Activated gamma-delta T cell treated with Interleukin-2 at 50 U/mL for 16 hours (primary cell): ENCODE measurements at places on chromosomes 4 and X.

DNA sequence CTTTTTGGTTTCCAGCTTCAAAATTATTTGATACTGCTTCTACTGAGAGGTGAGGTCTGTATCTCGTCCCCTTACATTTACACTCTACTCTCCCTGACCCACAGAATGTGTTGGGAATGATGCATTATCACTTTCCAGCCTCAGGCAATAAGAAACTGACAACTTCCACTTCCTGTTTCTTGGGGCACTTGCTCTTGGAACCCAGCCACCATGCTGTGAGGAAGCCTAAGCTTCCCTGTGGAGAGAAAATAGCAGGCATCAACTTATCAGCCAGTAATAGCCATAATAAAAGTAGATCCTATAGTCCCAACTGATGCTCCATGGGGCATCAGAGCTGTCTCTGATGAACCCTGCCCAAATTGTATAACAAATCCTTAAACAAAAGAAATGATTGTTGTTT is 32.6 kb downstream of the RELL1 start:
- DNase-seq, result no peak

DNA sequence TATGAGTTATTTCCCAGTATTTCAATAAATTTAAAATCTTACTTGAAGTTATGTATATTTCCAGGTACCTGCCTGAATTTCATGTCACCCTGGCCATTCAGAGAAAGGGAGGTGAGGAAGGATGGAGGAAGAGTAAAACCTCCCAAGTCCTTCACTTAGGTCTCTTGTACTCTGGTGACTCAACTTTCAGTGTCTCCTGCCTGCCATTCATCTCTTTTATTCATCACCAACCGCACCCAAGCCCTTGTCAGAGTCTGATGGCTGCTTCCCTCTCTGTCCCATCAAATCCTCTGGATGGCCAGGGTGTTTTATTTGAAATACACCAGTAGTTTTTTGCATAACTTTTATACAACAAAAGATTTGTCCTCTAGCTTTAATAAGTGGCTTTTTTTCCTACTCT is 17.8 kb downstream of the TMPRSS11E start:
- DNase-seq, result no peak

DNA sequence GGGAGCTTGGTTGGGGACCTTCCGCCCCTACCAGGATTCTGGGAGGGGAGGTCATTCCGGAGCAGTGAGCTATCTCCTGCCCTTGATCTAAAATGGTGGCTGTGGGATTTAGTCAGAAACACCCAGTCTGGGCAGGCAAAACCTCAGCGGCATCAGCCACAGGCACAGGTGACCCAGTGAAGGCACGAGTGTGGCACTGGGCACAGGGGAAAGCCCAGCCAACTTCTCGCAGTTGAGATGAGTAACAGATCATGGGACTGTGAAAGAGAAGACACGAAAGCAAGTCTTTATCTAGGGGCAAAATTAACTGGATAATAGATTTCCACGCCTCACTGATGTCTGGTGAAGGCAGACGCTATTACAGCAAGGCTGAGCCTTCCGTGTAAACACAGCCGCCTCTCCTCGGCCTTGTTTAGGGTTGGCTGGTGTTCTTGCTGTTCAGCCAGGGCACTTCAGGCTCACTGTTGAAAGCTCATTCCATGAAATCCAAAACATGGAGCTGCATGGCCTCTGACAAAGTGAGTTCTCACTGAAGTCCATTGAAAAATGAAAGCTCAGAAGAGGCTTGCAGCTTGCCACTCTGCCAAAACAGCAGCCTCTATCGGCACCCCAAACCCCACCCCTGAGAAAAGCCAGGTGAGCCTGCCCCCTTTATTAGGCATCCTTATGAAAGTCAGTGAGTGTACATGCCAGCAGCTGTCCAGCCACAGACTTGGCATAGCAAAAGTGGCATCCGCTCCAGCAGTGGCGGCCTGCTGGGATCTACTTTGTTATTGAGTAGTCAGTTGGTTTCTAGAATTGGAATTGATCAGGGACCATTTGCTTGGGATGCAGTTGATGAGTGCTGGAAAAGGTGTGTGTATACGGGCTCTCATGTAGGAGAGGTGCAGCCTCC is 102.3 kb upstream of the MTM1 start:
- DNase-seq, result no peak

DNA sequence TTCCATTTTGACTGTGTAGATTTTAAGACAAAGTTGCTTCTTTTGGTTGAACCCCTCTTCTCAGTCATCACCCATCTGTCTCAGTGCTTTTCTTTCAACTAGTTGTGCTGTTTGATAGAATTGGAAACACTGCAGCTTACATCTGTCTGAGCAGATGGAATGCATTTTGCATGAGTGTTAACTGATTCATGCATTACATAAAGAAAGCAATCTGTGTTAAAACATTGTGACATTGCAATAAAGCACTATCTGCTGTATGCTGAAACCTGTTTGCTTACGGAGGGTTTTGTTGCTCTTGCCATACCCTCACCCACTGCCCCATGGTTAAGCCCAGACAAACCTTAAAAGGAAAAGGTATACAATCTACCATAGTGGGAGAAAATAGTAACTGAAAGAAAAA is 47.4 kb downstream of the NRK start:
- no peak for DNase-seq

DNA sequence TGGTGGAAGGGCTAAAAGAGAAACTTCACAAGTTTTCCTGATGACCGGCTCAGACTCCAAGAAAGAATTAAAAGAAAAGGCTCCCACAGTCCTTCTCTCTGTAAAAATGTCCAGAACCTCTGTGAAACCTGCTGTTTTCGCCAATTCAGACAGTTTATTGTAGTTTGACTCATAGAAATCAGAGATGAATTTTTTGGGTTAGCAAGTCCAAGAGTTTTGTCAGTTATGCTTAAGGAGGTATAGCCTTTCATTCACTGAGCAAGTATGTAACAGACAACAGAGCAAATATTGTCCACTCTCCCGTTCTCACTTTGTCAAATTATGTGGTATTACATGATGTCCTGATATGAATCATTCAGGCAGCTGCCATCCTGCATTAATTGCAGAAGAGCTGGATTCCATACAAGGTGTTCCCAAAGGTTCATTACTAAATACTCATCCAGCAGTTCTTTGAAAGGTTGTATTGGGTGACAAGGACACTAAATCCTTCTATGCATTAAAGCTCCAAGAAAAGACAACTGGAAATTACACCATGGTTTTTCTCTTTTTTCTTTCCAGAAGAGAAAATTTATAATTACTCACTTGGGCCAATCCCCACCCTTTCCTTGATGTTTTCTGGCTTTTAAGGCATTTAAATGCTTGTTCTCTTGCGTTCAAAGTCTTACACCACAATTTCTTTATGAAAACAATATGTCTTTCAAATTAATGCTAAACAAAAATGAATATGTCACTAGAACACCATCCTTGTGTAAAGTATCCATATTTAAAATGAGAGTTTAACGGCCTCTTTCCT is 30.0 kb upstream of the PLAC1 start:
- DNase-seq, result no peak

- DNase-seq, result no peak
Measured at GRCh38 chr4:10243856-10244255, 127.3 kb upstream of the WDR1 start.

DNA sequence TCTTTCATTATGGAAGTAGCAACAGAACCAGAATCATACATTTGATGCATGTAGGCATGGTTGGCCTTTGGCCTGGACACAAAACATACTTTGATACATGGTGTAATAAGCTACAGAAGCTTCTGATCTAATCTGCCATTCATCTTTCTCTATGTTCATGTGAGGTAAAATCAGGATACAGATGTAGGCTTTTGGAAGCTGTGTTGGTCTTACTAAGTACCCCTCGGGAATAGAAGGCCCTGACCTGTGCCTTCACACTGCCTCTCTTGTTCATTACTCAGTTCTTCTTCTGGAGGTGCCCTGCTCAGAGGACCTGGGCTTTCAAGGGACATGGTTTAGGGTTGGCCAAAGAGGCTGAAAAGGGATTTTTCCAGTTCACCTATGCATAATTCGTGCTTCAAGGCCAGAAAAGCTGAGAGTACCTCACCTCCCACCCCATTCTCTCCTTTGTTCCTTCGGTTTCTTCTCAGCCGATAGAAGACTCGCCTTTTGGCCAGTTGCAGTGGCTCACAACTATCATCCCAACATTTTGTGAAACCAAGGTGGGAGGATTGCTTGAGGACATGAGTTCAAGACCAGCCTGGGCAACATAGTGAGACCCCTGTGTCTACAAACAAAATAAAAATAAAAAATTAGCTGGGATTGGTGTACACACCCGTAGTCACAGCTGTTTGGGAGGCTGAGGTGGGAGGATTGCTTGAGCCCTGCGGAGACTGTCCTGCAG is 25.9 kb downstream of the SNX25 start:
- DNase-seq, result no peak

DNA sequence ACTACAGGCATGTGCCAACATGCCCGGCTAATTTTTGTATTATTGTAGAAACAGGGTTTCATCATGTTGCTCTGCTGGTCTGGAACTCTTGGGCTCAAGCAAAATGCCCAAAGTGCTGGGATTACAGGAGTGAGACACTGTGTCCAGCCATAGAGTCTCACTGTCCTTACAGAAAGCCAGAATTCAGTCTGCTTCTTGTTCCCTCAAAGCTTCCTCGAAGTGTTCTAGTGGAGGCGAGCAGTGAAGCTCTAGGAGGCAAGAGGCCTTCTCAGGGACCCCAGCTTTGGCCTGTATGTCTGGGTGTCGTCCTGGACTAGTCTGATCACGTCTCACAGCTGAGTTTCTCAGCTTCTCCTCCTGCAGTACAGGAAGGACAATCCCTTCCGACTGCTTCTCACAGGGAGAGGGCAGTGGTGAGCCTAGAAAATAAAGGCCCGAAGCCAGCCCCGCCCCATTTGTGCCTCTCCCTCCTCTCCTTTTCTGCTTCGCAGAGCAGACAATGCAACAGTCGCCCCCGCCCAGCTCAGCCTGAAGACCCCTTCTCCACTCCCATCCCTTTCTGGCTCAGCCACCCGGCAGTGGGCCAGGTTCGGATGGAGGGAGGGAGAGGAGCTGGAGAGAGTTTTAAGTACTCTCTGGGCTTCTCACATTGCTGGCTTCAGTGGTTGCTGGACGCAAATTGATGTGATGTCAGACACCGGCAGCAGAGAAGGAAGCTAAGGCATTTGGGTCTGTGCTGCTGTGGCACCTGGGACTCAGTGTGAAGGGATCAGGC is 11.1 kb upstream of the FAM3A start:
- DNase-seq, result peak; percentile 44

DNA sequence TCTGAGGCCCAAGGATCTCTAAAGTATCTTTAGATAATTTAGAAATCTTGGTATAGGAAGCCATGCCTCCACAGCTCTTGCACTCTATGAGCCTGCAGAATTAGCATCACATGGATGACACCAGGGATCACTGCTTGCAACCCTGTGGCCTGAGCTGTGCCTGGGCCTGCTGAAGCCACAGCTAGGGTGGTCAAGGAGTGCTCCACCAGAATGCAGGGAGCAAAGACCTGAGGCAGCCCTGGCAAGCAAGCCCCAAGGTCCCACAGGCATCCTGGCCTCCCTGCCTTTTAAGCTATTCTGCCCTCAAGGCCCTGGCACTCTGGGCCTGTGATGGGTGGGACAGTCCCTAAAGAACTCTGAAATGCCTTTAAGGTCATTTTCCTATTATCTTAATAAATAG is 105.2 kb upstream of the NALF2 start:
- DNase-seq, result no peak

DNA sequence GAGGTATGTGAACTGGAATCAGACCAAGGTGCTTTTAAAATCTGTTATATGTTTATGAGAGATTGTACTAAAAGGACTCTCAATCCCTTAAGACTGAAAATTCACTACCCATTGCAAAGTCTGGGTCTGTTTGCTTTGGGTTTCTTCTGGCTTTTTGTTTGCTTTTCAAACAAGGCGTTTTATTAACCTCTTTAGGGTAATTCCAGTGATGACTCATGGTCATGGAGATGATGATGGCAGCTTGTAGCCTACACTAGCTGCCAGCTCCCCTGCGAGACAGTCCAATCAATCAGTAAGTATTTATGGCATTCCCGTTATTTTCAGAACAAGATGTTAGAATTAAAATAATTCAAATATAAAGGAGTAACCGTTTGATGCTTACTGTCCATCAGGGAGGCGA is 643.8 kb upstream of the FTHL17 start:
- DNase-seq, result no peak

GRCh38 chr4:15395311-15395710 is 32.5 kb upstream of the C1QTNF7 start:
- no peak for DNase-seq

DNA sequence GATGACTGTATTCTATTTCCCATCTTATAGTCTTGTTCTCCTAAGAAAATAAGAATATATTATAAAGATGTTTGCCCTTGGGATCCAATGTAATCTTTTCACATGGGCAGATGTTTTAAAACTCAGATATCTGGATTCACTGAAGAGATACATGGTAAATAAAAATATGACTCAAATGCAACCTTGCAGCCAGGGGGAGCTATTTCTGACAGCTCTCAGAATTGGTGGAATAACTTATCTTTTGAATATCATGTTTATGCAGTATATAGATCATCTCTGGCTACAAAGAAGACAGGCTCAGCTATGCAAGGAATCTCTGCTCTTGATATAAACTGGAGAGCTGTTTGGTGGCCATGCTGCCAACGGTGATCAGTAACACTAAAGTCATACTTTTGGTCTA is 274.7 kb downstream of the GLUD2 start:
- no peak for DNase-seq

- DNase-seq, result peak; percentile 7
Measured at GRCh38 chr4:177441061-177441802, 1.0 kb downstream of the AGA start.

DNA sequence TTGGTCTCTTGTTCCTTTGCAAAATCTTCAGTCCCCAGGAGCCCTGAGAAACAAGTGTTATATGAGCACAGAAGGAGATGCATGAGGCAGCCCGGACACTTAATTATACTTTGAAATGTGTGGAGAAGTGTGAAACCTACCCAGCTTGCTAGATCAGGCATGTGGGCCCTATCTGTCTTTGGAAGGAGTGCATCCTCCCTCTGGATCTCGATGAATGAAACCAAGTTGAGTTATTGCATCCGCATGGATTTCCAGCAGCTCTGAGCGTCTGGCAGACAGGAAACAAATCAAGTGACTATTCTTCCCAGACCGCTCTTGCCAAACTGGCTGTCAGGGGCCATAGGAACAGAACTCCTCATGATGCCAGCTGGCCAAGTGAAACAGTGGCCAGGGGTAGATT is 19.6 kb upstream of the SOWAHD start:
- no peak for DNase-seq

DNA sequence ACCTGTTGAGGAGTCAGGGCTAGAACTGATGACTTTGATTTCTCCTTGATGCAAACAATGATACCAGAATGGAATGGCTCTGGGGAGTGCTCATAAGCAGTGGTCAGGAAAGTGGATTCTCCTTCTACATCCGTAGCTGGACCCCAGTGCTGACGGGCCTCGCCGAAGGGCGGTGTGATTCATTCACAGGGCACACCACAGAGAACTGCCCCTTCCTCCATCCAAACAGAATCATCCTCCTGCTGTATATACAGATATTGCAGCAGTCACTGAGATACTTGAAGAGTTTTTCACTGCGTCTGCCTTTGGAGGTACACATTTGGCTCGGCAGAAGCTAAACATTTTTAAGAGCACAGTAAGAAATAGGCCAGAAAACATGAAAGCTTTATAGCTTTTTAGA is 7.3 kb upstream of the DCTD start:
- DNase-seq, result no peak

GRCh38 chr4:83558680-83559079 is 22.8 kb downstream of the GPAT3 start:
- no peak for DNase-seq
